ENCODE measurements at places on chromosomes 3 and 15. TPM values are rescaled to one million over a fixed set of nuclear protein-coding genes. Genes with fewer than 3 reads are reported as not detected.

The CGNL1 gene
- 24.0 TPM for polyA plus RNA-seq

The CORO2B gene
- polyA plus RNA-seq: 11.3 TPM

The SSUH2 gene
- 0.80 TPM for polyA plus RNA-seq

The CIDEC gene
- polyA plus RNA-seq: not detected

The ROPN1 gene
- polyA plus RNA-seq: not detected

The DPPA2 gene
- not detected for polyA plus RNA-seq

All from ovary (tissue), 10 donors.